Effector memory CD8-positive, alpha-beta T cell (primary cell): ENCODE measurements at places on chromosomes 12 and 14.

GRCh38 chr12:1769809-1770494, 50.4 kb upstream of the LRTM2 start:
- no peak for DNase-seq

GRCh38 chr12:84791444-84791843, 121.2 kb downstream of the SLC6A15 start:
- DNase-seq = no peak

DNA sequence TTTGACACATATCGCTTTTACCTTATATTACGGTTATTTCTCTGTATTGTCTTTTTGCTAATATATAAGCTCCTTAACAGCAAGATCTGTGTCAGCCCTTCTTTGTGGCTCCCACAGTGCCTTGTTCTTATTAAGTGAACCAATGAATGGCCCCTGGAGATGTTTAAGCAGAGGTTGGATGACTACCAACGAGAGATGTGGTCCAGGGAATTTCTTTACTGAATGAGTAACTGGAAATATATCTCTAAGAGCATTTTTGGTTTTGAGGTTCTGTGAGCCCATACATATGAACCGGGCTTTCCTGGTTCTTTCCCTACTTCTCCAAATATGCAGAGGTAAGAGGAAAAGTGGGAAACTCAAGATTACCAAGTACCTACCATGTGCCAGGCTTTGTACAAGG, 23.5 kb downstream of the CALCOCO1 start:
- no peak for DNase-seq

DNA sequence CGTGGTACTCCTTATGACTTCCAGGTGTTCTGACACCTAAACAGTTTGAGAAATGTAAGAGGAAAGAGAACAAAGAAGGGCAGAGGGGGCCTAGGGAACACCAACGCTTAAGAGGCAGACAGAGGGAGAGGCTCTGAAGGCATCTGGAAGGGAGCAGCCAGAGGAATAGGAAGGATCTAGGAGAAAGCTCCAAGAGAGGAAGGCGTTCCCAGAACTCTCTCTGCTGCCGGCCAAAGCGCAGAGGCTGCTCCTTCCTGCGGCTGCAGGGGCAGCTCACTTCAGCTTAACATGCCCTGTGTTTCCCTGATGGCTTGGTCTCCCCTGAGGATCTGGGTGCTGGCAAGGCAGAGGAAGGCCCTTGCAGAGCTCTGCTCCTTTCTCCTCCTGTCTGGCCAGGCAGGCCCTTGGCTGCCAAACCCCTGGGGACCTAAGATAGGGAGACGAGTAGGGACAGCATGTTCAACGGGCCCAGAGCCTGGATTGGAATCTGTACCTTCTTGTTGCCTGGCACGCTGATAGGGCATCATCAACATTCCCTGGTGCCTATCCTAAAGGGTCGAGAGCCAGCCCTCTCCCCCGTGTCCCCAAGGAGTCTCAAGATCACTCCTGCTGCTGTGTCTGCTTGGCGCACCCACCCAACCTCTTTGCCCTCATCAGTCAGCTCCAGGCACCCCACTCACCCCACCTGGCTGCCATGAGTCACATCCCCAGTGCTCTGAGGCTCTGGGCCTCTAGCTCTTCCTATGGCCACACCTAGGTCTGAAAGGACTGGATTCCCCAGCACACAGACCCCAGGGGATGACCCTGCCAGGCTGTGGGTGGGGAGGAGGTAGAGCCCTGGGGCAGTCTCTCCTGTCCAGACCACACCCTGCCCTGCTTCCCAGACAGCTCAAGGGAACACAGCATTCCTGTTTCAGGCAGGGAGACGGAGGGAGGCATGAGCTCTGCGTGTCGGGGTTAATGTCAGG, 45.6 kb downstream of the LTBP2 start:
- no peak for DNase-seq

DNA sequence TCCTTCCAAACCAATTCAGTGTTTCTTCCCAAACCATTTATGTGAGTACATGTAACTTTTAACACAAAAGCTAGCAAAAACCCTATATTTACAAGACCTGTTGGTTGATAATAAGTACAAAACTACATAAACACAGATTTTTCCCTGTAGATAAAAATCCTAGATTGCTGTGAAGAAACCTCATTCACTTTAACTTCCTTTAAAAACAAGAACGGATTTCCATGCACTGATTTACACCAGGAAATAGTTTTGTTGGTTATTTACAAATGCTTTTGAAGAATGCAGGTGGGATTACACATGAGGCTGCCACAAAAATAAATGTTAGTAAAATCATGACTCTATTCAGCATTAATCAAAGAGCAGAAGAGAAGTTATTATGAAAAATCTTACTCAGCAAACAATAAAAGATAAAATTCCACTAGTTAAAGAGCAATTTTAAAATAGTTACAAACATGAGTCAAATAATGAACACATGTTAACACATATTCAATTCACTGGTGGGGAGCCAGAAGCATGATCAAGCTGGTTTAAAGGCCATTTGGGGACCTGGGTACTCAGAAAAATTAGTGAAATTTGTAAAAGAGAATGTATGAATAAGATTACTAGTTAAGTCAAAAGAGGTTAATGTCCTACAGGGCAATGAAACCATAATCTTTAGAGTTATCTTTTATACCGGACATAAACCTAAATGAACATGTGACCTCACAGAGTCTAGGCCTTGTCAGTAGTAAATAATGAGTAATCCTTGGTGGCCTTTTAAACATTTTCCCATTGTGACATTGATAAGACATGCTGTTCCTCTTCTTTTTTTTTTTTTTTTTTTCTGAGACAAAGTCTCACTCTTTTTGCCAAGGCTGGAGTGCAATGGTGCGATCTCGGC, 79.9 kb downstream of the PHLDA1 start:
- no peak for DNase-seq

DNA sequence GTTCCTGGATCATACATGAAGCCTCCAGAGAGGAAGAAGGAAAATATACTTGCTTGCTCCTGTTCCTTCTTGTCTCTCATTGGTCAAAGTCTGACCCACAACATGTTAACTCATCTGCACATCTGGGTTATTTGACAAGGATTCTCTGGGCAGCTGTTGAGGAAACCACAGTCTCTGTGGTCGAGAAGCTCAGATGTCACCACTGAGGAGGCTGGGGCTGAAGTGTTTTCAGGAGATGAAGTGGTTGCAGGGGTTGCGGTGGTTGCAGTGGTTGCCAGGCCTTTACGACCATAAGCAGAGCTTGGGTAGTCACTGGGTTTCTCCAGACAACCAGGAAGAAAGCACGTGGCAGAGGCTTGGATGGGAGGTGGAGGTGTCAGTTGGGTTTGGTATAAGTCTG, 265.0 kb upstream of the LRIG3 start:
- no peak for DNase-seq

DNA sequence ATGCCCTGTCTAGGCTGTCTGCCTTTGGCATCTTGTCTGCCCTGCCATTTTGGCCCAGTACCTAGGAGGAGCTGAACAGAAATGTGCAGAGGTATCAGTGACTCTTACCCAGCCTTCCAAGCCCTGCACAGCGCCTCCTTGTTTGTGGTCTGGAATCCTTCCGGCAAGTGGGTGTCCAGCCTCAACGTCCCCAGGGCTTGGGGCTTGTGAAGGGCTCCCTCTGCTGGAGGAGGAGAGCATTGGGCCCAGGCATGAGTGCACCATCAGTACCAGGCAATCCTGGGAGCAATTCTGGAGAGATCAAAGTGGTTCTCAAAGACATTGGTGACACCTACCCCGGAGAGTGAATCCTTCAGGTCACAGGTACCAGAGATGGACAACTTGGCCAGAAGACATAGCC, 2.4 kb upstream of the TCL1B start:
- DNase-seq = peak; percentile 8

DNA sequence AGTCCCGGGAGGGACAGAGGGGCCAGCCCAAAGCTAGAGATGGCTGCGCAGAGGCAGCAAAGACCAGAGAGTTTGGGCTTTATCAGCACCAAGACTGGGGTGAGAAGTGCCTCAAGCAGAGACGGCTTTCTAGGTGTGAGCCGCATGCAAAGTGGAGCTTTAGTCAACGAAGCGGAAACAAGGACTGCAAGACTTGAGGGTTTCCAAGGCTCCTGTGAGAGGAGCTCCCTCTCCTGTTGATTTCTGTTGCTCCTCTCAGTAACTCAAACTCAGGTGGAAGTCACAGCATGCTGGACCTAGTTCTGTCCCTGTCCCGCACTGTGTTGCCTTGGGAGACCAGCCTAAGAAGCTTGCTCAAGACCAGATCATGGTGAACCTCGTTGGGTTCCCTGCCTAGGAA, 327.8 kb downstream of the MED13L start:
- DNase-seq = no peak

DNA sequence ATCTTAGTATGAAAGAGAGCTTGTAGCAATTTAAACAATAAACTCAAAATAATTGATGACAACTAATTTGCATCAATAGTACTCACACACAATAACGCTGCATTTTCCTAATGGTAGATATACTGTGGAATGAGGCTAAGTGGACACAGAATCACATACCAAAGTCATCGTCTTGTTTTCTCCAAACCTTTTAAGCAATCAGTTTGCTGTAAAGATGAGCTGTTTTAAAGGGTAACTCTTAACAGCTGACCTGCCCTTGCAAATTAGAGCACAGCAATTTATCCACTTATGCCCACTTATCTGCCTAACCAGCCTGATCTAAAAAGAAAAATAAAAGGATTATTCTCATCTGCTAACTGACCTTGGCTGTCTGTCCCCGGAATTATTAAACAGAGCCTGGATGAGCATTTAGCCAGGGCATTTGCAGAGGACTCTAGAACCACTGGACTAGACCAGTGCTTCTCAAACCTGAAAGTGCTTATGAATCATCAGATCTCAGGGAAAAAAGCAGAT, 174.3 kb upstream of the BCL2L14 start:
- DNase-seq = no peak

DNA sequence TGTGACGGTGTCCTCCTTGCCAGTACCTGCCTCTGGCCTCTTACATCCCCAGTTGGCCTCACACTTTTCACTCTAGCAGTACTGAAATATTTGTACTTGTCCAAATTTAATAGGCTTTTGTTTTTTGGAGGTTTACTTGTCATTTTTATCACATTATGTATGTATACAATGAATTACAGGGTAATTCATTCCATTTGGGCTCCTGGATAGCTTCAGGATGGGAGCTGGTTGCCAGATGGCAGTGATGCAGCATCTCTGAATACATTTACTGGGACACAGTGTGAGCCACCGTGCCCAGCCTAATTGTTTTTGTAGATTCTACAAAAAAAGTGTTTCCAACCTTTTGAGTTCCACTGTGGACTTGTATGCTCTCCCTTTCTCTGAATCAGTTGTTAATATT, 13.4 kb downstream of the CCDC77 start:
- DNase-seq = no peak

GRCh38 chr14:41446008-41446407, 160.7 kb upstream of the LRFN5 start:
- no peak for DNase-seq
